ENCODE measurements at places on chromosomes 11 and 22. TPM values are rescaled to one million over a fixed set of nuclear protein-coding genes. Genes with fewer than 3 reads are reported as not detected.

The SLCO2B1 gene
- 0.84 TPM for total RNA-seq

The HTR3A gene
- 1.3 TPM for total RNA-seq

The MS4A15 gene
- not detected for total RNA-seq

The RABL2B gene
- total RNA-seq, result 37.6 TPM

The KCNQ1 gene
- total RNA-seq, result 2.8 TPM

The SCO2 gene
- 1.4 TPM for total RNA-seq

The MMP27 gene
- not detected for total RNA-seq

The NPAS4 gene
- total RNA-seq, result not detected

The APOA1 gene
- total RNA-seq, result 61.9 TPM

The CALCA gene
- total RNA-seq, result not detected

The TEX12 gene
- total RNA-seq, result not detected

The ACTN3 gene
- 1.7 TPM for total RNA-seq

The ASRGL1 gene
- total RNA-seq, result 59.0 TPM

The PANX3 gene
- not detected for total RNA-seq

Measured in endodermal cell (in vitro differentiated cells).